ENCODE measurements at places on chromosomes 6 and 20. TPM values are rescaled to one million over a fixed set of nuclear protein-coding genes. Genes with fewer than 3 reads are reported as not detected.

- no peak for DNase-seq
Observed at GRCh38 chr6:156080371-156080770, 624.7 kb upstream of the NOX3 start.

GRCh38 chr6:23870496-23870895 is 255.5 kb upstream of the NRSN1 start:
- DNase-seq = no peak

- no peak for DNase-seq
Observed at GRCh38 chr20:54385746-54386145, 89.6 kb upstream of the DOK5 start.

DNA sequence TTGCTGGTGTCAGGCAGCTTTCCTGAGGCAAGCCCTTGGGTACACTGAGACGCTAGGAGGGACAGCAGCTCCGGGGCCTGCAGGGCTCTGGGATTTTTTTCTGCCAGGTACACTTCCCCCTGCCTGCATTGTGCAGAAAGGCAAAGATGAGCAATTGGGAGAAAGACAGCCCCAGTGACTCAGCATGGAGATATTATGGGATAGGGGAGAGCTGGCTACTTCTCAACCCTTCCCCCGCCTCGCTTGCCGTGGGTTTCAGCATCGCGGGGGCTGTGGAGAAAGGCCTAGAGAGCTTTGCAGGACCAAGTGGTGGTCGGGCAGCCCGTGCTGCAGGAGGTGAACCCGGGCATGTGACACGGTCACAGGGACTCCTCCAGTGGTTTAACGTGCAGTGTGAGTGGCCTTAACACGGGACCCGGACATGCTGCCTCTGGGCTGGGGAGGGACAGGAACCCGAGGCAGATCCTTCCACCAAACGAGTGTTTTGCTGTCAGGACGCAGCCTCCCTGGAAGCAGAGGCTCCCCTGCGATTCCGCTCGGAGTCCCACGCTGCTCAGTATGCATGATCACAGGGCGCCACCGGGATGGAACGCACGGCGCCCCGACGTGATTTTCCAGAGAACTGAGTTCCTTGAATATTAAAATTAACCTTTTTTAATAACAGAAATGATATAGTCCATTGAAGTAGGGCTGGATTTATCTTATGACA is 139.9 kb downstream of the CDH4 start:
- no peak for DNase-seq

DNA sequence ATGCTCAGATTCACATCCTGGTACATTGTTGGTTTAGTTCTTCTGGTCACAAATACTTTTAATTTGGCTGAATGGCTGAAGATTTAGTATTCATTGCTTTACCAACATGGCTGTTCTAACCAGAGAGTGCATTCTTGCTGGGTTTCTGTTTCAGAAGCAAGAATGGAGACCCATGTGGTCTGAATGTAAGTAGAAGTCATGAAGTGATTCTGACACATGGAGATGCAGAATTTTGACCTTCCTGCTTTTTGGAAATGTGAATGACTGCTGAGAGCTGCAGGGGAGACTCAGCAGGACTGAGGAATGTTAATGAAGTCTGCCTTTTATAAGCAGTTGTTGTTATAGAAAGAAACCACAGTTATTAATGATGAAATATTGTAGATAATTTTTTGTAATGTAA is 576.1 kb upstream of the MARCKS start:
- no peak for DNase-seq

DNA sequence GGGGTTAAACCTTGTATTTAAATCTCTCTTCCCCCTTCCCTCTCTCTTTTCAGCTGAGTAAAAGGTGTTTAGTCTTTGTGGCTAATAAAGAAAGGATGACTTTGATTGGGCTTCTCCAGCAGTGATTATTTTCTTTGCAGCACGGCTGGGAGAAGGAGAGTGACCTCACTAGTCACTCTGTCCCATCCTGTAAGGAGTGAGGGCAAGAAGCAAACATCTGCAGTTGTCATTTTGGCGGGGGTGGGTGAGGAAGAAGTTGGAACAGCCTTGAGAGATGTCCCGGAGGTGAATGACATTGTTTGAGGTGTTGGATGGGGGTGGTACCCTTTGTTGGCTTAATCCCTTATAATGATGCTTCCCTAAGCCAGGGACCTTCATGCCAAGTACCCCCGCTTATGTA is 223.6 kb downstream of the EYA2 start:
- DNase-seq = no peak

- DNase-seq = peak; percentile 80
Observed at GRCh38 chr20:34637245-34638038, 39.5 kb downstream of the PIGU start.

DNA sequence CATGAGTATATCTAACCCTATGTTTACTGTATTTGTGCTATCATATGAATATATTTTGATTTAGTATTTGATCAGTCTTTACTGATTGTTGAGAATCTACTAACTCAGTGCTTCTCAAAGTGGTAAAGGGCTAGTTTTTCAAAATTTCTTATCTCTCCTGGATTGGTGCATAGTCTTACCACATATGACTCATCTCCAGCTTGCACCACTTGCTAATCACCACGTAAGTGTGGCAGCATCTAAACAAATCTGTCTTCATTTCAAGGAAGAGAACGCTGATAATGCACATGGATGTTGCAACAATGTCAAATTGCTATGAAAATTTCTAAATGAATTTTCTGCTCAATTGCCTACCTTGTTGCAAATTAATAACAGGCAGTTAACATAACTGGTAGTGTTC is 299.5 kb downstream of the PAX1 start:
- no peak for DNase-seq

DNA sequence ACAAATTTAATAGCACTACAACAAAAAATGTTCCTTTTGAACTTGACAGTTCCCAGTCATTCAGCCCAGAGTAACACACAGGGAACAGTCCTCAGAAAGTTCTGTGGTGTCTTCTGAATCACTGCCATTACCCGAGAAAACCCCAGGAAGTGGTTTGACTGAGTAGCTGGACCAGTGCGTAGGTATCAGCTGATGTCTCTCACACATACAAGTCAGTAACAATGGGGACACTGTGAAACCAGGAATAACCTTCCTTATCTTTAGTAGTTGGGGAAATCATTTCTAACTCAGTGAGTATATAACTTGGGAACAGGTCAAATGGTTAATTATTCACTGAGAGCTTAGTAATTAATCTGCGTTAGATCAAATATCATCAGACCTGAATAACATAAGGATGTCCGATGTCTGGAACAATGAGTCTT is 73.1 kb downstream of the HIVEP2 start:
- DNase-seq = peak; percentile 48

DNA sequence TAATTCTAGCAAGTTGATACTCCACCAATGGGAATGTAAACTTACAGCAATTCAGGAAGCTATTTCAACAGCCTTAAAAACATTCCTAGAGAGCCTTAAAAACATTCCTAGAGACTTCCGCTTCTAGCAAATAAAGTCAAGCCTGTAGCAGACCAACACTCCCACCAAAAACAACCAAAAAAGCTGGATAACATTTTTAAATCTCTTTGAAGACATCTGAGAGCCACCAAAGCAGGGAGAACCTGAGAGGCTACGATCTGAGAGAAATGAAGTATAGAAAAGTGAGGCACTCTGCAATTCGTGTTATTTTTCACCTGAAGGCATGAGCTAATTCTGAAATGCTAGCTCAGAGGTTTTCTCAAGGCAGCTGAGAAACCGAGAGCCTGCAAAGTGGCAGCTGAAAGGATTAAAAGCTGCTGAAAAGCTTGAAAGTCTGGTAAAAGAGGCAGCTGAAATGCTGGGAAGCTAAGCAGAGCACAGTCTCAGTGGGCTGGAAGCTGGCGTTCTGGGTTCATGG is 20.9 kb downstream of the GPR63 start:
- no peak for DNase-seq

- DNase-seq = no peak
Observed at GRCh38 chr20:59342023-59342957, 41.9 kb downstream of the EDN3 start.

GRCh38 chr6:98900706-98901105 is 47.0 kb downstream of the FBXL4 start:
- no peak for DNase-seq

- DNase-seq = peak; percentile 54
Observed at GRCh38 chr6:6788394-6789032, 200.0 kb downstream of the LY86 start.

- DNase-seq = no peak
Observed at GRCh38 chr20:48324744-48325143, 503.1 kb downstream of the PREX1 start.

- DNase-seq = no peak
Observed at GRCh38 chr20:36145877-36146707, 8.4 kb upstream of the EPB41L1 start.

- DNase-seq = no peak
Observed at GRCh38 chr6:106145741-106146227, 59.6 kb downstream of the PRDM1 start.

DNA sequence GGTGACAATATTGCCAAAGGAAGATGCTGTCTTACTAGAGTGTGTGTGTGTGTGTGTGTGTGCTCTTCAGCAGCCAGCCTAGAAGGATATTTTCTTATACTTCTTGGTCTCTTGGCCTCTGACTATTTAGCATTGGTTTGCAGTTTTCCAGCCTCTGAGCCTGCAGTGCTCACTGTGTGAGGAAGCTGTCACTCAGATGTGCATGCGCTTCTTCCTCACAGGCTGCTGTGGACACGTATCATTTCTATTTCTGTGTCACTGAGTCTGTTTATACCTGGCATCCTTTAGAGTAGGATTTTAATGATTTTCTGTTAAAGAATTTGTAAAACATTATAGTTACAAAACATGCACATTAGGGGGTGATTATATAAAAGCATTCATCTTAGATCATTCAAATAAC is 83.3 kb downstream of the ALDH8A1 start:
- no peak for DNase-seq

GRCh38 chr6:168130697-168131371 is 51.8 kb upstream of the FRMD1 start:
- no peak for DNase-seq

DNA sequence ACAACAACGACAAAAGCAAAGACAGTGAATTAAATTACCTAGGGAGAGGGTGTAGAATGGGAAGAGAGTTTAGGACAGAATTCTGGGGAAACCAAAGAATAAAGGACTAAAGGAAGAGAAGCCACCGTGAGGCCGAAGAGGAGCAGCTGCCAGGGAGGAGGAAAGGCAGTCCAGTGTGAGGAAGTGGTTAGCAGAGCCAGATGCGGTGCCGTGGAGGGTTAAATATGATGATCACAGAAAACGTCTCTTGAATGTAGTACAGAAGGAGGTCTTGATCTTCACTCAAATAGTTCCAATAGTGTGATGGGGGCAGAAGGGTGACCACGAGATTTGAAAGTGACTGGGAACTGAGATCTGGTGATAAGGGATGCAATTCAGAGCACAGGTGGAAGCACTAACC is 67.7 kb downstream of the TMEM244 start:
- DNase-seq = no peak

GRCh38 chr6:106247293-106247692 is 78.3 kb downstream of the ATG5 start:
- DNase-seq = no peak

DNA sequence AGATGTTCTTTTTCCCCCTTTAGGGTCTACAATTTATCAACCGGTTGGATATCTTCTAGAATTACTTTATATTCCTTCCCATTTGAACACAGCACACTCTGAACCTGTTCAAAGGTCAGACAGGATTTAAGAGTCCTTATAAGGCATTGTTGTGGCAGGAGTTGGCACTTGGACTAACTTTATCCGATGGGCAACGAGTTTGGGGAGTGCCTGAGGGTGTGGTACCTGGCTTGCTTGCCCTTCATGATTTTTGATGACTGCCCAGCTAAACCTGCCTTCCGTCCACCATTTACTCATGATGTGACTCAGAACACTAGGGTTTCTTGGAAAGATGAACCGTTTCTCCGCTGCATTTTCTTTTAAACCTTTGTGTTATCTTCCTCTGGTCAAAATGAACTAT is 285.2 kb downstream of the FOXC1 start:
- DNase-seq = peak; percentile 70

DNA sequence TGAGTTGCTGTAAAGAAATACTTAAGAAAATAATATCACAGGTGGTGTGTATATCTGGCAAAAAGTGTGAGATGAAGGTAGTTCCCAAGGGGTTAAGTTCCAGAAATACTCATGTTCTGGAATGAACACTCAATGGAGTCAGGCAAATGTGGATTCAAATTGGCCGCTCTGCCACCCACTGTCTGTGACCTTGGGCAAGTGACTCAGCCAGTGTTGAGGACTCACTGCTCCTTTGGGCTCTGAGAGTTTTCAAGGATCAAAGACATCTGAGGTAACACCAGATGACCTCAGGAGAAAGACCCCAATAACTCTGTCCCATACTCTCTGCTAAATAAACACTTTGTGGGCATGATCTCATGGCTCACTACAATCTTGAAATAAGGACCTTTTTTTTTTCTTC is 59.2 kb upstream of the EYA2 start:
- no peak for DNase-seq

DNA sequence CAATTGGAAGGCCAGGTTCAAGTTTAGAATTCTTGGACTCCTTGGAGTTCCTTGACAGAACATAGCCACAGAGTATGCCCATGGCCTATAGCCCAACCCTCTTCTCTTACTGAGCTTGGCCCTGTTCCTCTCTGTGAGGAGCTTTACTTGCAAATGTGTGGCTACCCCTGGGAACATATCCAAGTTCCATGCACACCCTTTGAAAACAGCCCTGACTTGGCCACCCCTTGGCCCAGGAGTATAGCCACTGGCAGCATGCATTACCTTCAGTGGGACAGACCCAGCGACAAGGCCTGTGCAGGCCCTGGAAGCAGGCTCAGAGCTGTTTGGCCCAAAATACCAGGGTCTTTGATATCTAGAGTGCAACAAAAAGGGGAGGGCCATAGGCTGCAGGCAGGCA is 19.5 kb upstream of the MAS1 start:
- DNase-seq = no peak

GRCh38 chr20:2280082-2280481 is 15.7 kb upstream of the TGM3 start:
- no peak for DNase-seq

- peak; percentile 44 for DNase-seq
Observed at GRCh38 chr6:125789576-125790357, 993 bp upstream of the NCOA7 start.

DNA sequence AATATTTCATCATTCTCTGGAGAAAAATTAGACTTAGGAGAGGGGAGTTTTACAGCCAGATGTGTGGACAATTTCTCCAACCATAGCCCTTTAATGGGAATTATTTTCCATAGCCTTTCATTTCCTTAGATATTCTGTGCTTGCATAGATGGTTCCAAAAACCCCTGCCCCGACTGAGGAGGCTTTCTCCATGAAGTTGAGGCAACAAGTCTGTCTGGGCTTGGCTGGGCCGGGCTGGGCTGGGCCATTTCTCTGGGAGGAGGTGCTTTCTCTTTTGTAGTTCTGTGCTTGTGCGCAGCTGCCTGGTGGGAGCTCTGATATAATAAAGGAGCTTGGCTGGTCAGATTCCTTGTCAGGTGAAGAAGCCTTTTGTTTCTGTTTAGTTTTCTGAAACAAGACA is 71.4 kb downstream of the SOBP start:
- DNase-seq = no peak

- DNase-seq = peak; percentile 2
Observed at GRCh38 chr6:41878246-41878645, 16.9 kb downstream of the USP49 start.

- DNase-seq = no peak
Observed at GRCh38 chr6:166346965-166347364, 4.6 kb upstream of the SFT2D1 start.

- DNase-seq = no peak
Observed at GRCh38 chr20:2221921-2222320, 73.9 kb upstream of the TGM3 start.

IP6K3 gene
- 1.7 TPM for total RNA-seq

CST2 gene
- not detected for total RNA-seq

SFTA2 gene
- not detected for total RNA-seq

ENPP1 gene
- total RNA-seq = 2.8 TPM

PCMT1 gene
- total RNA-seq = 121 TPM

PRICKLE4 gene
- total RNA-seq = 0.93 TPM

UNC5CL gene
- total RNA-seq = 0.19 TPM

SLC32A1 gene
- not detected for total RNA-seq

TAGAP gene
- not detected for total RNA-seq

Measured in MCF 10A (cell line).